ENCODE measurements at places on chromosomes 2 and 18.

DNA sequence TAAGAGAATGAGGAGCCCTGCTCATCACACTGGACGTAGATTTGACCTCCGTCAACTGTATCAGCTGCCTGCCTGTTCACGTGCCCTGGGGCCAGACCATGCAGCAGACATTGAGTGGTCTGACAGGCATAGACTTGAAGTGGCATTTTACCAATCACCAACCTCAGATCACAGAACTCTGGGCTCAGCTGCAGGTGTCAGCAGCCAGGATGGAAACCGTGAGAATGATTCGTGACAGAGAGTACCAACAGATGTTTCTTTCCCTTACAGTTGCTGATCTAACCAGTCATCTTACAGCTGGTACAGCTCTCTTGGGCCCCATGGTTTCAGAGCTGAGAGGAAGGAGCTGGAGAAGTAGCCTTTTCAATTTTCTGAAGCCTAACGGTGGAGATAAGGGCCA, 148.9 kb downstream of the EN1 start:
- DNase-seq = no peak

- no peak for DNase-seq
Observed at GRCh38 chr2:62741954-62742722, 36.6 kb downstream of the EHBP1 start.

GRCh38 chr2:29880084-29880483, 41.3 kb downstream of the ALK start:
- DNase-seq = no peak

GRCh38 chr2:25349397-25349796, 7.7 kb upstream of the DNMT3A start:
- no peak for DNase-seq

GRCh38 chr2:238921681-238922319, 73.9 kb downstream of the TWIST2 start:
- no peak for DNase-seq

DNA sequence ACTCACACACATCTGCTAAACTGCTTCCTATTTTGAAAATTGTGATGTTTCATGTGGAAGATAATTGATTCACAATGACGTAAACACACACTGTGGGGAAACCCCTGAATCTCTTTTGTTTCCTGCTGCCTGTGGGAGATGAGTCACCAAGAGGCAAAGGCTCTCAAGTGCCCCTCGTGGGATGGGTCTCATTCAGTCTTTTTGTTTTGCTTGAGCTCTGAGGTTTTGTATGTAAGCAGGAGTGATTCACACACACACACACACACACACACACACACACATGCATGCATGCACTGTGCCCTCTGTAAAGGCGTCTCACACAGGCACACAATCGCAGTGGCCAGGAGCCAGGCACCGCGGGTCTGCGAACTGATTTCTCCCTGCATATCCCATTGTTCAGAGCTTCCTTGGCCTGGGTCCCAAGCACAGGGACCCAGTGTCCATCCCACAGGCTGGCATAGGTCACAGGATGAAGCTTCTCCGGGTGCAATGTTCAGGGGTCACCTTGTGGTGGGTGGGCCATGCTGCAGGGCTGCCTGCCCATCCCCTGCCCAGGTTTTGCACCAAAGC, 12.1 kb upstream of the ARHGEF4 start:
- peak; percentile 84 for DNase-seq

- DNase-seq = no peak
Observed at GRCh38 chr2:216179015-216179414, 69.9 kb downstream of the XRCC5 start.

- DNase-seq = no peak
Observed at GRCh38 chr2:20108655-20109396, 57.4 kb upstream of the LAPTM4A start.

DNA sequence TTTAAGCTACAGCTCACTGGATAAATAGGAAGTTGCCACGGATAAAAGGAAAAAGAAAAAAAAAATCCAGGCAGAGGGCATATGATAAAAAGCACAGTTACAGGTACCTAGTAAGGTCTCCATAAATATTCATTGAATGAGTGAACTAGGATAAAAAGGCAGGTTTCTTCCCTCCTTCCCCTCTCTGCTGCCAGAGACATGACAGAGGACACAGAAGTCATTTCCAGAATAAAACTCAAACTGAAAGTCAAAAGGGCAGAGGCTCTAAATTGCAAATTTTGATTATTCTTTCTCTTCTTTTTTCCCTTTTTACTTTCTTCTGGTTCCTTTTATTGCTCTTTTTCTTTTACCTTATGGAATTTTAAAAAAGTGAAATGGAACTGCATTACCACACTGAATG, 7.7 kb downstream of the CD302 start:
- DNase-seq = no peak

Data from NCI-H1436 (cell line).